Hippocampal formation (tissue), 2 donors: ENCODE measurements at places on chromosomes 6 and 20.

- no peak for DNase-seq
These were observed 13.4 kb upstream of the MRGBP start for GRCh38 chr20:62782893-62783278.

DNA sequence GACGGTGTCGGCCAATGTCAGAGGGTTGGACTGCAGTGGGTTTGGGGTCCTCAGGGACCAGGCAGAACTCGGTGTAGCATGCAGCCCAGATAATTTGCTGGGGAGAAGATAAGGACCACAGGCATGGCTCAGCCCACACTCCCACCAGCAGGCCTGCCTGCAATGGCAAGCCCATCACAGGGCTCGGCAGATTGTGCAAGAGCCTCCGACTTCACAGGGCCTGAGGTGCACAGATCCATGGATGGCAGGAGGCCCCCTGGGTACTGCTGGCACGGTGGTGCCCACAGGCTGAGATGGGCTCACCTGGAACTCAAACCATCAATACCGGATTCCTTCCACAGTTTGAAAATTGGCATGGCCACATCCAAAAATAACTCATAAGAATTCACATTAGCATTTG is 180.3 kb downstream of the TTLL2 start:
- DNase-seq: no peak

DNA sequence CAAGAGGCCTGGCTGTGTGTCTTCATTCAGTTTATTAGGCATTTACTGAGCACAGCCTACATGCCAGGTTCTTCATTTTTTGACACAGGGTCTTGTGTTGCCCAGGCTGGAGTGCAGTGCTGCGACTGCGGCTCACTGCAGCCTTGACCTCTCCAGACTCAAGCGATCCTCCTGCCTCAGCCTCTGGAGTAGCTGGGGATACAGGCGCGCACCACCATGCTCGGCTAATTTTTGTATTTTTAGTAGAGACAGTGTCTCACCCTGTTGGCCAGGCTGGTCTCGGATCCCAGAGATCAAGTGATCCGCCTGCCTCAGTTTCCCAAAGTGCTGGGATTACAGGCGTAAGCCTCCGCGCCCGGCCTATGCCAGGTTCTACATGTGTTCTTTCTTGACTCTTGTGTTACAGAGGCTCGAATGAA is 601 bp upstream of the ATRN start:
- DNase-seq: no peak

GRCh38 chr6:165880686-165881085 is 217.6 kb upstream of the PDE10A start:
- DNase-seq: no peak

- no peak for DNase-seq
These were observed 5.6 kb upstream of the CCDC170 start for GRCh38 chr6:151488226-151488625.

- DNase-seq: no peak
These were observed 30.5 kb downstream of the CNR1 start for GRCh38 chr6:88135578-88136114.

DNA sequence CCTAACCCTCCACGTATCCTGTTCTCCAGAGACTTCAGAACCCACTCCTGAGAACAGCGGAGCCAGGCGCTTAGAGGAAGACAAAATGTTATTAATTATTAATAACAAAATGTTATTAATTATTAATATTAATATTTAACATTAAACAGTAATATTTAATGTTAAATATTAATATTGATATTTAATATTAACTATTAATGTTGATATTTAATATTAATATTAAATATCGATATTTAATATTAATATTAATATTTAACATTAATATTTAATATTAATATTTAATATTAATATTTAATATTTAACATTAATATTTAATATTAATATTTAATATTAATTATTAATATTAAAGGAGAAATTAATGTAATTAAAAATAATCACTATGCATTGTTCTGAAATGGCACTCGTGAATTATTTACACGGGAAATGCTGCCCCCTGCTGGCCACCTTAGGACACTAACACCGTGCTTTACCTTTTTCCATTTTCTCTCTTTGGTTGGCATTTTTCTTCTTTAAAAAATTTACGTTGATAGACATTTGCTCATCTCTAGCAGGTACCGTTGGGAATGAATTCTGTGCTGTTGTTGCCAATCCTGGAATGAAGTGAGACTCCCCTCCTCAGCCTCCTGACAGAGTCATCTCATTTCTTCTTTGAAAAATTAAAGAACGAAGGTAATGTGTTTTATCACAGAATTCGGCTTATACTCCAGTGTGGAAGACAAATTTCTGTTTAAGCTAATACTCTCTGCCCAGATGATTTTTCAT is 7.5 kb upstream of the GGTLC1 start:
- DNase-seq: no peak

GRCh38 chr6:132190815-132191175 is 210.5 kb downstream of the MOXD1 start:
- no peak for DNase-seq
